ENCODE measurements at places on chromosomes 2 and 18.

- no peak for DNase-seq
Observed at GRCh38 chr2:8298783-8299182, 383.1 kb upstream of the ID2 start.

DNA sequence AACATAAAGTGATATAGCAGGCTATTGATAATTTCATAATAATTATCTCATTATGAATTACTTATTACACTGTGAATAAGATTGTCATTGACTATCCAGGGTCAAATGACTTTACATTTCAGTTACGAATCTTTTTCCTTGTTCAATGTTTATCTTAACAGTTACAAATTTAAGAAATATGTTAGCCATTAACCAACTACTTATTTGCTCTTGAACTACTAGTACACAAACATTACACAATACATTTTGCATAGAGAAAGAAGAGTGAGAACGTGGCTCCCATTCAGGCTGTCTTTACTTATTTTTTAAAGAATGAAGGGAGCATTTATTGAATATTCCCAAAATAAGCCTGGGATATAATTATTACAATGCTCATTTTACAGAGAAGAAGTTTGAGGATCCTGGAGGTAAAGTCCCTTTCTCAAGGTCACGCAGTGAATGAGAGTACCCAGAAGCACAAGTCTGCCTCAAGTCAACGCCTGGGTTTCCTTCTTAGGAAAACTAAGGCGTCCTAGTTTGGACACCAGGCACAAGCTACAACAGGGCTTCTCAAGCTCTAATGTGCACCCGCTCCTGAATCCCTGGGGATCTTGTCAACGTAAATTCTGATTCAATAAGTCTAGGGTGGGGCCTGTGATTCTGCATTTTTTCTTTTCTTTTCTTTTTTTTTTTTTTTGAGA lies 164.2 kb downstream of the FIGN start:
- no peak for DNase-seq

DNA sequence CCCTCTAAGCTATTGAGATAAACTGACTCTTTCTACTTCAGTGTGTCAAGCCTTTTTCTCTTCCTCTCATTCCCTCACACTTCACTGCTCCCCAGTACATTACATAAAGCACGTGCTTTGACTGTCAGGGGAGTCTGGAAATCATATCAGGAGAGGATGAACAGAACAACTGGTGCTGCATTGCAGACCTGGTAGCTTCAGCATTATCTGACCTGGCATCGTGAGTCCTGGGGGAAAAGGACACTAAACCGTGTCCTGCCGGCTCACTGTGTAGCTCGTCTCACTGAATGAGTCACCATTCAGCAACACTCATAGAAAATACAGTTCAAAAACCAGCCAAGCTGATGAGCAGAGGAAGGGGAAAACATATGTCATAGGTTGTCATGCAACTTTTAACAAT lies 108.5 kb upstream of the UNC80 start:
- no peak for DNase-seq

- DNase-seq: no peak
Observed at GRCh38 chr2:42227491-42227890, 58.3 kb downstream of the EML4 start.

DNA sequence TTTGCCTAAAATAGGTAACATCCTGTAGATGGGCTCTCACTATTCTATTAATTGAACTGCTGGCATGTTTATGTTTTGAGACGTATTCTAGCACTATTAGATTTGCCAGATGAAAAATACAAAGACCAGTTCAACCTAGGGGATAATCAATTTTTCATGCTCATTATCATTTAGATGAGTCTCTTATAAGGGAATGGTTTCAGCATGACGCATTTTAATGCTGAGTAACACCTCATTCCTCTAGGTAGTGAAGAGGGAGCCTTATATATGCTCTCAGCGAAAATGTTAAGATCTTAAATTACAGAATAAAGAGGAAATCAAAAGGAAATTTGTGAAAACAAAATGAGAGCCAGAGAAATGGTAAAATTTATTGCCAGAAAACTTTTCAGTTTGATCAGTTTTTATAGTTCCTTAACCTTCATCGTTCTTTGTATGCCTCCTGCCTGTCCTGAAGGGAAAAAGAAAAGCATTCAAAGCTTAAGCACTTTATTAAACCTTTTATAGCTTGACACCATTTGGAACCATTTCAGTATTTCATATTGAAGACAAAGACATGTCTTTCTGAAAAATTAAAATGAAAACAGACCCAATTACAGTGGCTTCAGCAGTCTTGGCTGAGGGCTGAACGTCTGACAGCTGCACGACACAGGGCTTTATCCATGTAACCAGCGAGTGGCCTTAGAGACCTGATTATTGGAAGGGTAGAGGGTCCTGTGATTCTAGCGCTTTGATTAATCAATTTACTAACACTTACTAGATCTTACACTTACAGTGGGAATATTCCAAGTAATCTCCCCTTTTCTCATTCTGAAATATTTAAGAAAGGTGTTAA lies 112.8 kb downstream of the ADCYAP1 start:
- no peak for DNase-seq

- no peak for DNase-seq
Observed at GRCh38 chr2:62597323-62597722, 91.3 kb upstream of the TMEM17 start.

- DNase-seq: no peak
Observed at GRCh38 chr2:38991899-38992298, 102.2 kb downstream of the ARHGEF33 start.

GRCh38 chr2:16142383-16143361 lies 202.3 kb downstream of the MYCN start:
- DNase-seq: peak; percentile 43

- DNase-seq: no peak
Observed at GRCh38 chr2:38148501-38148900, 72.5 kb upstream of the CYP1B1 start.

DNA sequence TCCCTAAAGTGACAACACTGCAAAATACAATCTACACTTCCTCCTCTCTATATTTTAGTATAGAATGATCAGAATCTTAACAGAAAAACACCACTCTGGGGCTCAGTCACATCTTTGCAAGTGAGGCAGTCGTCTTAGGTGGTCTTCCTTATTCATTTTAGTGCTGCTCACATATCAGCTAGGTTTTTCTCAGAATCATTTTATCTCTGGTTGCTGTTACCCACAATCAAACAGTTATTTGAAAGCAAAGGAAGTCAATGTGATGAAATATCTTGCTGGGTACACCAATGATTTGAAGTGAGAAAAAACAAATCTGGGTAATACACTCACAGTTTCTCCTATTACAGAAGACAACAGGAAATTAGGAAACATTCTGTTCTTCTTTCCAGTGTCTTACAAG lies 275.2 kb downstream of the DSEL start:
- no peak for DNase-seq

- DNase-seq: no peak
Observed at GRCh38 chr18:34491719-34492118, 218.4 kb upstream of the DTNA start.

- no peak for DNase-seq
Observed at GRCh38 chr2:81650048-81650971, 1345.8 kb upstream of the LRRTM1 start.

- DNase-seq: no peak
Observed at GRCh38 chr18:35939138-35939537, 33.3 kb upstream of the RMP24 start.

GRCh38 chr2:33104052-33104623 lies 157.4 kb downstream of the LTBP1 start:
- DNase-seq: no peak

GRCh38 chr2:143146815-143147530 lies 17.8 kb downstream of the ARHGAP15 start:
- no peak for DNase-seq

DNA sequence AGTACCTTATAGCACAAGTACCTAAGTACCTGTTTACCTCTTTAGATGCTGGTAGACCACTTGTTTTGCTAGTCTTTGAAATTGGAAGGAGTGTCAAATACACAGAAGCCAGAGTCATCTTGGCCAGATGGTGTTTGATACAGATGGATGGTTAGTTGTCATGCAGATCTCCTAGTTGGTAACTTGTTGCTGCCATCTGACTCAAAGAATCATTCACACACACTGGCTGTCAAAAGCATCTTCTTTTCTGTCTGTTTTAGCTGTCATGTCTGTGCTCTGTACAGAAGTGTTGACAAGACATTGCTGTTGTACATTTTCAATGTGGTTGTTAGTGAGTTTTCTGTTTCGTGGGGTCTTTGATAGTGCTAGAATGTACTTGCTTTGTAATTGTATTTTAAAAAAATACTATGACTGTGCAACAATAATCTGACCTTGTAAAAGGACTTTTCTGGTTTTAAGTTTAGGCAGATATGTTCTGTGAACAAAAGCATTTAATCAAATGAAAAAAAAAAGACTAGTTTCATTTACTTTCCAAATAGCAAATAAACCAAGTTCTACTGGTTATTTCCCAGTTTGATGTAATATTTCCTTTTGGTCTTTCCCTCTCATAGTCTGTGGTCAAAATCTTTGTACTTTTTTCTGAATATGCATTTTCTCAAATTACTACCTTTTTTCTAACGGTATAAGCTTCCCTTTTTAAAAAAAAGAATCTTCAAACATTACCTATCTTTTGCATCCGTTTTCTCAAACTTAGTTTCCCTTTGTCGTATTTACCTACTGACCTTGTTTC lies 39.9 kb downstream of the TANK start:
- DNase-seq: no peak

GRCh38 chr18:28002841-28003240 lies 174.1 kb downstream of the CDH2 start:
- DNase-seq: no peak

- no peak for DNase-seq
Observed at GRCh38 chr2:164837807-164838206, 3.8 kb downstream of the COBLL1 start.

- no peak for DNase-seq
Observed at GRCh38 chr18:13550418-13551304, 175.7 kb downstream of the FAM210A start.

GRCh38 chr18:50469380-50469781 lies 90.5 kb upstream of the MAPK4 start:
- DNase-seq: no peak

GRCh38 chr2:110837446-110838409 lies 105.4 kb downstream of the ACOXL start:
- DNase-seq: no peak

DNA sequence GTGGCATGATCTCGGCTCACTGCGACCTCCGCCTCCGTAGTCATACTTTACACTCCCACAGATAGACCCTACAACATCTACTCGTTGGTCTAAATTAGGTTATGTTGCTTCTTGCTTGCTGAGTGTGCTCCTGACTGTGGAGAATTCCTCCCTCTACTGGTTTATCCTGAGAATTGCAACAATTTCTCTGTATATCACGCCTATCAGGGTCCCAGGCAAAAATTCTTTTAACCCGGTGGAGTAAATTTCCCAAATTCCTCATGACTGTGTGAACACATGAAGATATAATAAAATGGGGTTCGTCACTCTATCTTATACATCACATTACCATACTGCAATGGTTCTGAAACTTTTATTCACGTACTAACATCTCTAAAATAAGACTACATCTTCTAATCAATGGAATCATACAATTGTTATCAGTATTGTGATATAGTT lies 156.7 kb downstream of the EVA1A start:
- peak; percentile 21 for DNase-seq

DNA sequence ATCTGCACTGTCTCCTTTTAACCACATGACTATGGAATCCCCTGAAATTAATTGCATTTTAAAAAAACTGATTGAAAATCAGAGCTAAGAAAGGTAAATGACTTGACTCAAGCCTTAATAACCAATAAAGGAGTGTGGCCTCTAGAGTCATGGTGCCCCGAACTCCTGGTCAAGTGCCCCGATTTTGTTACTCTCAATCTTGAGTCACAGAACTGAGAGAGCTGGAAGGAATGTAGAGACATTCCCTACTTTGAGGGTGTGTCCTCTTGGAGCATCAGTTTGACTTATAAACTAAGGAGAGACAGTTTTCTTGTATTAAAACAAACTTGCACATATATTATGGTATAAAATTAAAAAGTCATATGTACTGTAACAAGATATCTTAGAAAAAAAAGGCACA lies 2.4 kb downstream of the WDR43 start:
- DNase-seq: no peak

- no peak for DNase-seq
Observed at GRCh38 chr2:179946810-179947615, 60.1 kb downstream of the CWC22 start.

DNA sequence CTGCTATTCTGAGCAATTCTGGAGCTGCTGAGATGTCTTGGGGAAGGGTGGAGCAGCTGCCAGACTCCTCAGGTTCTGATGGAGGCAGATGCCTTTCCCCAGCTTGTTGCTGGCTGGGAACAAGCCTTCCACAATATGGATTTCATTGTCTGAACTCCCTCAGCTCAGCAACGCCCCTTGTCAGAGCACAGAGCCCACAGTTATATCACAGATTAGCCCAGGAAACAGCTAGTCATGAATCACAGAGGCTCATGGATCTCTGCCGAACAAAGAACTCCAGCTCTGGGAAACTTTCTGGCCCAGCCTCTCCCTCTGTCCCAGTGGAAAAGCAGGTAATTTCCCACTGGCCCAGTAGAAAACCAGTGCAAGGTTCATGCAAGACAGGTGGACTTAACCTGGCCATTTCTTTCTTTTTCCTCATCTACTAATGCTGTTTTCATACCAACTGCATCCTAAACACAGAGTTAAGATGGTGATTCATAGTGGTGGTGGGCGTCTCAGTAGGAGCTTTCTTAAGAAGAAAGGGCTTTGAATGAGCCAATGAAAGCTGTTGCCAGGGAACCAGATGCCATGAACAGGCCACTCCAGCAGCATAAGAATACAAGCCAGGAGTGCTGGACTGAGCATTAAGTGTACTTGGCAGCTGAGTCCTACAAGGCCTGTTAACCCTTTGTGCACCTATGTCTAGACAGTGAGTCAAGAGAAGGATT lies 8.7 kb upstream of the KIAA2012 start:
- DNase-seq: no peak

GRCh38 chr18:6031002-6031401 lies 135.7 kb upstream of the TMEM200C start:
- DNase-seq: no peak

DNA sequence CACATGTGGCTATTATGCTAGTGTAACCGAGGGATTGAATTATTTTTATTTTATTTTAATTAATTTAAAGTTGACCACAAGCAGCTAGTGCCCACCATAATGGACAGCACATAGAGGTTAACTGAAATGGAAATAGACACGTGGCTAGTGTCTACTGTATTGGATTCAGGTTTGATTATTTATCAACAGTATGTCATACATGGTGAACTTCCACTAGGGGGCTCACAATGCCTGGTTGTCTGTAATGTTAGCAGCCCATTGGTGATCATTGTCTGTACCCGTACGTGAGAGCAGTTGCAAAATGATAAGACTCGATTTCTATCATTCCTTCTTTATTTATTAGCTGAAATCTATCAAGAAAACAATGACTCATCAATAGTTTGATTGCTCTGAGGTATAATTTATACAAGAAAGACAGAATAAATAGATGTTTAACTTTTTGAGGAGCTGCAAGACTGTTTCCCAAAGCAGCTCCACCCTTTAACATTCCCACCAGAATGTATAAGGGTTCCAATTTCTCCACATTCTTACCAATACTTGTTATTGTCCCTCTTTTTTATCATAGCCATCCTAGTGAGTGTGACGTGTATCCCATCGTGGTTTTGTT lies 76.5 kb downstream of the CYBRD1 start:
- no peak for DNase-seq
